ENCODE measurements at places on chromosomes 2 and 18.

- no peak for ATAC-seq
These were observed 32.1 kb upstream of the MAPK4 start for GRCh38 chr18:50527636-50528307.

DNA sequence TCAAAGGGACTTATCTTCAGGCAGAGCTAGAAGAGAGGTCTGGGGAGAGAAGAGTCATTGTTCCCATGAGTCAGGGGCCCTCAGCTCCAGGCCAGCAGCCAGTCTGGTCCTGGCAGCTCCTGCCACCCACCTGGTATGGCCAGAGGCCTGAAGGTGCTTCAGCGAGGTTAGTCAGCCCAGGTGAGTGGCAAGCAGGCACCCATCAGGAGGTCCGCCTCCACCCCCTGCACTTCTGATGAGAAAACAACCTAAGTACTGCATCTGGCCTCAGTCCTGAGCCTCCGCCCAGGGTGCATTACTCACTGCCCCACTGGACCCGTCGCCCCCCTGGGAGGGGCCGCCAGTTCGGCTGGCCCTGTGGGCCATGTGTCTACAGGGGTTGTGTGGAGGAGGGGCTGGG is 130.2 kb downstream of the INHBB start:
- ATAC-seq, result no peak

DNA sequence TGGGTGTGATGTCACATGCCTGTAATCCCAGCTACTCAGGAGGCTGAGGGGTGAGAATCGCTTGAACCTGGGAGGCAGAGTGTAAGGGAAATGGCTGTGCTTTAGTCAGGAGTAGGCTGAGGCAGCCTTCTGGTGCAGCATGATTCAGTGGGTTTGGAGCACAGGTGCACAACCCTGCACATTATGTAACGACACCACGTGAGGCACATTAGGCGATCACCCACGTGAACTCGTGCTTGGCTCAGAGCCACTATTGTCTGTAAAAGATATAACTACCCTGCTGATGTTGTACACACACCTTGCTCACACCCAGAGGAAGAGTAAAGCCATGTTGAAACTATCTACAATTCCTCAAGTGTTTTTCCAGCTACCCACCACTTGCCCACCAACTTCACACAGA is 54.8 kb upstream of the ZC3H15 start:
- ATAC-seq, result no peak

GRCh38 chr2:158116936-158117335 is 15.3 kb downstream of the UPP2 start:
- ATAC-seq, result no peak

DNA sequence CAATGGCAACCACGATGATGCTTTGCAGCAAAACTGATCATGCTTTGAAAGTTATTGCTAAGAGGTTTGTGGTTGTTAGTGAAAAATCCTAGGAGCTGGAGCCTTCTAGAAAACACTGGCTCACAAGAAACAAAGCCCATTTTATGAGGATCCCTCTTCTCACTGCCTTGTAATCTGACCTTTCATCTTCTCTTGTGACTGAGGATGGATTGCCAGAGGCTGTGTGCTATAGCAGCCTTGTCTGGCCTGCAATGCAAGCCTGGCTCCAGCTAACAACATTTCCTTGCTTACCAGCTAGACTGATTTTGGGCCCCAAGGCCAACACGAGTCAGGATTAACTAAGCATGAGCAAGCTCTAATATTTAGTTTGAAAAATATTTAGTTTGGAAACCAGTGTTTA is 13.1 kb downstream of the PIEZO2 start:
- no peak for ATAC-seq

All from SK-N-SH treated with all-trans-retinoic acid at 6 μM for 48 hours (cell line).